Activated CD4-positive, alpha-beta T cell treated with anti-CD3 and anti-CD28 coated beads, Interleukin-2, amount 50 U/mL, for 48 hours (primary cell): ENCODE measurements at places on chromosomes 3 and 15.
A peak's percentile ranks its signal among the peaks of the same experiment; 100 is the strongest.

DNA sequence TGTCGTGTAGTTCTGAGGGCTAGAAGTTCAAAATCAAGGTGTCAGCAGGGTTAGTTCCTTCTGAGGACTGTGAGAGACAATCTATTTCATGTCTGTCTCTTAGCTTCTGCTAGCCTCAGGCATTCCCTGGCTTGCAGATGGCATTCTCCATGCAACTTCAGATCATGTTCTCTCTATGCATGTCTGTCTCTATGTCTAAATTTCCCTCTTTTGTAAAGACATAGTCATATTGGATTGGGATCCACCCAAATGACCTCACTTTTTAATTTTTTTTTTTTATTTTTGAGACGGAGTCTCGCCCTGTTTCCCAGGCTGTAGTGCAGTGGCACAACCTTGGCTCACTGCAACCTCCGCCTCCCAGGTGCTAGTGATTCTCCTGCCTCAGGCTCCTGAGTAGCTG lies 104.6 kb downstream of the RAP2B start:
- DNase-seq: no peak

- DNase-seq: no peak
Measured at GRCh38 chr3:12408984-12409683, 75.1 kb upstream of the TSEN2 start.

DNA sequence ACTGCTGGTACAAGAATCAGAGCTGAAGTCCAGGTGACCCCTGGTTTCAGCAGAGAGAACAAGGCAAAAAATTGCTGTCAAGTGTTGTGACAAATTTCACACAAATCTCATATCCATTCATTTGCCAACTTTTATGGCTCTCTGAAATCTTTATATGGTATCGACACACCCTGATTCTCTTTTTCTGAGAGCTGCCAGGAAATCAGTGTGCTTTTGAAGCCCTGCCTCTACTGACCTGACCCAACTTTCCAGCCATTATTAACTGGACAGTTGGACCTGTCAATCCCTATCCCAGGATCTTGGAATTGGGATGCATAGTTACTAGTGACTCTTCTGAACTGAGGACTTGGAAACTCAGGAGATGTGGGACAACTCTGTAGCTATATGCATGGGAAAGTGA lies 288.2 kb upstream of the GADL1 start:
- no peak for DNase-seq

GRCh38 chr15:29316422-29316821 lies 46.8 kb upstream of the NSMCE3 start:
- DNase-seq: no peak

DNA sequence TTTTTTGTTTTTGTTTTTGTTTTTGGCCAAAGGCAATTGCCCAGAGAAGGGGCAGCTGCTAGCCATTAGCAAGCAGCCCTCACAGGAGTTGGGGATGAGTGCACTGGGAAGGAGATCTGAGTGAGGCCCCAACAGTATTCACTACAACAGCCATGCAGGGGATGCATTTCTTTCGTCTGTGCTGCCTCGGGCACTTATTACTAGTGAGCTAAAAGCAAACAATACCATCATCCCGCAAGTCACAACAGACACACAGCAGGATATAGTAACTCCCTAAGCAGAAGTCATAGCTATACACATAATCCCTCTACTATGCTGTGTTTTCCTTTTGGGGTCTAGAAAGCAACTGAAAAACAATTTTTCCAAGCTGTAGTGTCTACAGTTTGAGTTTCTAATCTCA lies 27.2 kb downstream of the CRTAP start:
- no peak for DNase-seq

GRCh38 chr15:63633312-63633711 lies 36.1 kb downstream of the FBXL22 start:
- no peak for DNase-seq

DNA sequence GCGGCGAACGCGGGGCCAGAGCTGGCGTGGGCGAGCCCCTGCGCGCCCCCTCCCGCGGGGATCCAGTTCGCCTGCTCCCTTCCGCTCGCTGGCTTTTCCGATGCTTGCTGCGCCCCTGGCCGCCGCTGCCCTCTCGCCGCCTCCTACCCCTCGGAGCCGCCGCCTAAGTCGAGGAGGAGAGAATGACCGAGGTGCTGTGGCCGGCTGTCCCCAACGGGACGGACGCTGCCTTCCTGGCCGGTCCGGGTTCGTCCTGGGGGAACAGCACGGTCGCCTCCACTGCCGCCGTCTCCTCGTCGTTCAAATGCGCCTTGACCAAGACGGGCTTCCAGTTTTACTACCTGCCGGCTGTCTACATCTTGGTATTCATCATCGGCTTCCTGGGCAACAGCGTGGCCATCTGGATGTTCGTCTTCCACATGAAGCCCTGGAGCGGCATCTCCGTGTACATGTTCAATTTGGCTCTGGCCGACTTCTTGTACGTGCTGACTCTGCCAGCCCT lies 721 bp downstream of the P2RY1 start:
- DNase-seq: peak; percentile 4

- no peak for DNase-seq
Measured at GRCh38 chr15:61749169-61749568, 311.1 kb downstream of the VPS13C start.
